ENCODE measurements at places on chromosomes 6 and 20.

DNA sequence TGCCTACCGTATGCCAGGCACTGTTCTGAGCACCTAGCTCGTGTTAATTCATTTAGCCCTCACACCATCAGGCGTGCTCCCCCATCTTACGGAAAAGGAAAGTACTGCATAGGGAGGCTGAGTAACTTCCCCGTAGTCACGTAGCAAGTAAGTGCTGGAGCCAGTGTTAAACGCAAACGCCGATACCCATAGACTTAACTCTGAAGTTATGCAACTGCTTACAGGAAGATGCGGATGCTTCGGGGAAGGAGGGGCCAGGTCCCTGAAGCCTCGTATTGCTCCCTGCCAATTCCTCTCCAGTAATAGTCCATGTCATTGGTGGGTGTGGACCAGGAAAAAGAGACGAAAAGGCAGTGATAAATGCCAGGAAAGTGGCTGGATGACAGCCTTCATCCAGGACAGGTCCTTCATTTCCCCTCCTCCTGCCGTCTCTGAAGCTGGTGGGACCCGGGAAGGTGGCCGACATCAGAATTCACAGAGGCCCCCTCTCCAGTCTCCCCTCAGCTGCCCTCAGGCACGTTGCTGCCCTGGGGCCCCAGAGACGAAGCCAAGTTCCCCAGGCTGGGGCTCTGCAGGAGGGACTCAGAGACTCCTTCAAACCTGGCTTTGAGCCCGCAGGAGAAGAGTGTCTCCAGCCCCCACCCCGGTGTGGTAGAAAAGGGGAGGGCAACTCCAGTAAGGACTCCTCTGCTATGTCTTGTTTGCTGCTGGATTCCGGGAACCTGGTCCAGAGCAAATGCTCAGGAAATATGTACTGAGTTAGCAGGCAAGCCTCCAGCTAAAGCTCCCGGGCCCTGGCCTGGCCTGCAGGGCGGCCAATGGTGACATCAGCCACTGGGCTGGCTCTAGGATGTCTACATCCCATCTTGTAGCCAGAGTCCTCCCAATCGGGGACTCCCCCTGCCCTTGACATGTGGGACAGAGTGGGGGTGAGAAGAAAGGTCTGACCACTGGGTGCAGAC is 37.8 kb downstream of the RAB44 start:
- DNase-seq: peak; percentile 85

GRCh38 chr20:57313951-57314350 is 15.7 kb upstream of the SPO11 start:
- DNase-seq: no peak

- no peak for DNase-seq
These were observed 408.9 kb downstream of the CBLN4 start for GRCh38 chr20:55596431-55596830.

- no peak for DNase-seq
These were observed 65.2 kb downstream of the RIOK1 start for GRCh38 chr6:7454696-7455358.

DNA sequence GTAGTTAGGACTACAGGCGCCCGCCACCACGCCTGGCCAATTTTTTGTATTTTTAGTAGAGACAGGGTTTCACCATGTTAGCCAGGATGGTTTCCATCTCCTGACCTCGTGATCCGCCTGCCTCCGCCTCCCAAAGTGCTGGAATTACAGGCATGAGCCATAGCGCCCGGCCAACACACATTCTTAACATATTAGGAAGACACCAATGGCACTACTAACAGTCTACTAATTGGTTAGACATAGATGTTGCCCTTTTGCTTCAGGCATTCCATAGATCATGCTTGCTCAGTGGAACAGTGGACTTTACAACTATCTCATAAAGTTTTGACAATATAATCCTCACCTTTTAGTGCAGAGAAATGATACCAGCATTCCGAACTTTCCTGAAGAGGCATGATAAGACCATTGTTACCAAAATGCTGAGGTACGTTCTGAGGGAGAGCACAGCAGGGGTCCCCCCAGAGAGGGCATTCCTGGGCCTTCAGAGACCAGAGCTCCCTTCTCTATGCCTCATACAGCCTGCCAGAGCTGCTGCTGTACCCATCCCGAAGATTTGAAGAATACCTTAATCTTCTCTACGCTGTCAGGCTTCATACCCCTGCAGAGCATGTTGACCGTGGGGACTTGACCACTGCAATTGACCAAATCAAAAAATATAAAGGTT is 89.4 kb downstream of the ECT2L start:
- DNase-seq: no peak

GRCh38 chr6:139262519-139263300 is 29.1 kb downstream of the TXLNB start:
- DNase-seq: peak; percentile 69

GRCh38 chr6:111354758-111355555 is 128.1 kb downstream of the REV3L start:
- DNase-seq: no peak

DNA sequence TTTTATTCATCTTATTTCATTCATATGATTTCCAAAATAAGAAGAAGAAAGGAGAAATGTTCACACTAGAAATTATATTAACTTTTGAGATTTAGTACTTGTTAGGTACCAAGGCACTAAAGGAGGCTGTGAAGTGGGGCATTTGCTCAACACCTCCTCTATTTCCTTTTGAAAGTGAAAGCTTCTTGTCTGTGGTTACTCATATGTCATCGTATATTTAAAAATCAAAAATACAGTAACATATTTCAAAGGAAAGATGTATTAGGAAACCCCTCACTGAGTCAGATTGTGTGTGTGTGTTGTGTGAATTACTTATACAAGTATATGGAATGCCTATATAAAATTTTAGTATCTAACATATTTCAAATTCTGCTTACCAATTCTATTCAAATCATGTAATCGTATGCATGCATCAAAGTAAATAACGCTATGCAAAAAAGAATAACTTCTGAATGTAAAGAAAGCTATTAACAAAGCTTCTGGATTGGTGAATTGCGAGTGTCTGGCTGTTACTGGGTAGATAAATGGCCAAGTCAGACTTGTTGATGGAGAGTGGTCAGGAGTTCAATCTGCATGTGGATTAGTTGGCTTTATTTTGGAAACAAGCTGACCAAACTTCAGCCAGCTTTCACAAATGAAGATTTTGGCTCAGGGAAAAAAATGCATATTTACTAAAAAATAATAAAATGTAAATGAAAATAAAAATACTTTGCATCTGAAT is 70.9 kb downstream of the PACRG start:
- peak; percentile 1 for DNase-seq

Measured in epithelial cell of esophagus (primary cell).